ENCODE measurements at places on chromosomes 5 and 9.

DNA sequence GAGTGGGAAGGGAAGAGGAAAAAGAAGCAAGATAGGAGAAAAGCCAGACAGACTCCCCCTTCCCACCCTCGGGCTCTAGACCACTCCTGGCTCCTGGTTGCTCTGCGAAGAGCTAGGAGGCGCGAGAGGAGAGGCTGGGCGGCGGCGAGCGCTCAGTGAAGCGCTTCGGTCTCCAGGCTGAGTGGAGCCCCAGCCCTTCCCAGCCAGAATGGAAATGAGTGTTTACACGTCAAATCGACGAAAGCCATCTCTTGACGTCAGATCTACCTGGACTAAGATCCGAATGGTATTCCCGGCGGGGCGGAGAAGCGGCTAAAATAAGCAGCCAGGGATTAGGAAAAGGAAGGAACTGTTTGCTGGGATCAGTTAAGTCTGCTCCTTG, at the start of gene PCSK1:
PCSK1 (minus strand) TSS at position 183 of the 382 bp plus-strand sequence. CDS start 206 bp downstream, outside the sequence.
- no peak for DNase-seq

DNA sequence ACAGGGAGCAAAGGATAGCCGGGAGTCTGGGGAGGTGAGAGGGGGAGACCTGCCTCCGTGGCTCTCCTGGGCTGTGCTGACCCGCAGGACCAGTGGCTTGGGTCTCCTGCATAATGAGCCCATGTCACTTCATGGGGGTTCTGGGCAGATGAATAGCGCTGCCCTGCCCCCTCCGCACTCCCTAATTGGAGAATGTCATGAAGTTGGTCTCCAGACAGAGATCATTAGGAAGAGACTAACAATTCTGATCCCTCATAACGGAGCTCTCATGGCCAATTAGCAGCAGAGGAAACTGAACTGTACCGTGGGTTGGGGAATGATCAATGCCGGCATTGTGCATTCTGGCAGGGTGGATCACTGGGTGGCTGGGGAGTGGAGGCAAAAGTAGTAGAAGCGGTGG, 186.1 kb downstream of the FSTL4 start:
- DNase-seq = no peak

DNA sequence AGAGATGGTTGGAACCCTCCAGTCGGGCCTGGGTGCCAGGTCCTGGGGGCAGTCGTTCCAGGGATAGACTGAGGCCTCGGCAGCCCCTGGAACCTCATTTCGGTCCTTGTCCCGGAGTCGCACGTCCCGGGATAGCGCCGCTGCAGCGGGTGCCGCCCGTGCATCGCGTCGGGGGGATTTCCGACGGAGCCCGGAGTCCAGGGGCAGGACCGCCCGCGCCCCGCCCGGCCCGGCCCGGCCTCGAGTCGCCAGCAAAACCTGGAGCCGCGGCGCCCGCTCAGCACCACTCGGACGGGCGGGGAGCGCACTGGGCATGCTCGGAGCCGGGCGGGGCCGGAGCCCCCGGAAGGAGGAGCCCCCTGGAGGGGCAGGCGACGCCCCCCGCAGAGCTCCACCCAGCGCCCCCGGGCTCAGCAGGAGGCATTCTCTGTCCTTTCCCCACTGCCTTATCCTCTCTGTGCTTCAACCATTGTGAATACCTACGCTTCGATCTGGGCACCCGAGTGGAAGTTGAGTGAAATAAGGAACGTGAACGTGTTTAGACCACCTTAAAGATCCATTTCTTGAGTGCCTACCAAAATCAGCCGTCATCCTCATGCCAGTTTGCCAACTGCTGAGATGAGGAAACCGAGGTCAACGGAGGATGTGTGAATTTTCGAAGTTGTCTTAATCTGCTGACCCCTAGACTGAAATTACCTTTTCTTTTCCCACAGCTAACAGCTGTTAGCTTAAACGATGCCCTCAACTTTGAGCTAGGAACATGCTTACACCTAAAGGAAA, 1.7 kb upstream of the PTPN3 start:
- no peak for DNase-seq

DNA sequence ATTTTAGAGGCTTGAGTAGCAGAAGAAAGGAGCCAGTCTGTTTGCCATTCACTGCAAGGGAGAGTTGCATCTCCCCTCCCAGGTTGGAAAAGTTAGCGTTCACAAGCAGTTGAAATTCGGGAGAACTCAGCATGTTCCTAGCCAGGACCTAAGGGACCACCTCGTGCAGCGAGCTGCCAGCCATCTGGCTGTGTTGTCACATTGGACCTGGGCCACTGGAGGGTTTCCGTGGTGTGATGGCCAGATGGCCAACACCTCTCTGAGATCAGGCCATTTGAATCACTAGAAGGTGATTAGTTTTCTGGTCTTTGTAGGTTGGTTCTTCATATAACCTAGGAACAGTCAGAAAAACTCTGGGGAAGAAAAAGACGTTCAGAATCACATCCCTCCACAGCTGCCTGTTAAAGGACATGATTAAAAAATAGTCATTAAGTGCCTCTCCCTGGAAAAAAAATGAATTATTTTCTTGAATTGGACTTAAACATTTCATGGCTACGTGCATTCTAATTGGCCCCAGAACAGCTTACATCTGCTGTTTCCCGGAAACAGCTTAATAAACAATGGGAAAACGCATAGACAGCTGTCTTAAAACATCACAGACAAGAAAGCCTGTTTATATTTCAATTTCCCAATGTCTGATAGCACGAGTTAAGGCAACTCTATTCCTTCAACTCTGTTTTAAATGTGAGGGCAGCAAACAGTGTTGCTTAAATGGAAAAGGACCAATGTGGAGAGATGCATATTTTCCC, 303.9 kb downstream of the TENT4A start:
- DNase-seq = no peak

DNA sequence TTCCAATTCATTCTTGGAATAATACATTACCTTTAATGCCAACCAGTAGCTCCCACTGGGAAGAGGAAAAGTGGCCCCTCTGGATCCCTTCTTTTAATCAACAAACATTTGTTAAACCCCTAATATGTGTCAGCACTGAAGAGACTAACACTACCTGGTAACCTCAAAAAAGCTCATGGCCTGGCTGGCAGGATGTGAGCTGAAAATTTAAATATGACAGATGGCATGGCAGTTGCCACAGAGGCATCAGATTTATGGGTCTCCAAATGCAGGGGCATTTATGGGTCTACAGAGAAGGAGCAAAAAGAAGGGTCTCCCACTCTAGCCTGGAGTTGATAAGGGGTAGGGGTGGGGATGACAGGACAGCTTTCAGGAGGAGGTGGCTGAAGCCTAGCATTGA, 12.5 kb downstream of the DNAH5 start:
- DNase-seq = no peak

- DNase-seq = no peak
Observed at GRCh38 chr9:130616451-130616850, 37.1 kb downstream of the FUBP3 start.

DNA sequence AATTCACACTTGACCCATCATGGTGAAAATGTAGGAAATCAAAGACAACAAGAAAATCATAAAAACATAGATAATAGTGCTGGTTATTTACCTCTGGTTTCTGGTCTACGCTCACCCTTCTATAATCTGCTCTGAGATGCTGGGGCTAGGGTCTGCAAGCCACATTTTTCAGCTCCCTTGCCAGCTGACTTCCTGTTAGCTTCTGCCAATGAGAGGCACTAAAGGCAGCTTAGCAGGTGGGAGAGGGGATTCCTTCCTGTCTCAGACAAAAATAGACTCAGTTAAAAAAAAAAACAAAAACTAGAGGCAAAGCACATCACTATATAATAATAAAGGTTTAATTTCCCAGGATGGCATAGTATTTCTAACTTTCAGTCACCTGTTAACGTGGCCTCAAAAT, 20.2 kb upstream of the N4BP3 start:
- DNase-seq = no peak

- DNase-seq = no peak
Observed at GRCh38 chr9:134987376-134987775, 69.7 kb upstream of the FCN1 start.

DNA sequence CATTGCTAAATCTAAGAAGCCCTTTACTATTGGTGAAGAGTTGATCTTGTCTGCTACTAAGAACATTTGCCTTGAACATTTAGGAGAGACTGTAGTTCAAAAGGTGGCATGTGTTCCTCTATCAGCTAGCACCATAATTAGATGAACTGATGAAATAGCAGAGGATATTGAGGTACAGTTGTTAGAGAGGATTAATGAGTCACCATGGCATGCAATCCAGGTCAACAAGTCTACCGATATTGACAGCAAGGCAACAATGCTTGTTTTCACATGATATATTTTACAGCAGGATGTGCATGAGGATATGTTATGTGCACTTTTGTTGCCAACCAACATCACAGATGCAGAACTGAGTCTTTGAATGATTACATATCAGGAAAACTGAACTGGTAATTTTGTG, 134.3 kb upstream of the CDH9 start:
- no peak for DNase-seq

GRCh38 chr9:91958174-91958573, 8.1 kb upstream of the ROR2 start:
- no peak for DNase-seq

DNA sequence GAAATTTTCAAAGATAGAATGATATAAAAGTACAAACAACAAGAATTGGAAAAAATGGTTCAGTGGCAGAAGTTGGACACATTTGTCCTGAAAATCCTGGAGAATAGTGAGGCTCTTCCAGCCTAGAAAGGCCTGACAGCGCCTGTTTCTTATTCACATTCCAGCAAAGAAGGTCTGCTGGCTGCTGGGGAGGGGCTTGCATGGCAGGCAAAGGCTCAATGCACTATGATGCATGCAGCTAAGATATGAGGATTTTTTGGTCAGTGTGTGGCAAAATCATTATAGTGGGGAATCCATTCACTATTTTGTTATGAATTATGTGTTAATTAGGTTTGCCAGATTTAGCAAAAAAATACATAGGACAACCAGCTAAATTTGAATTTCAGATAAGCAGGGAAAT, 243.9 kb upstream of the SLC30A5 start:
- DNase-seq = no peak

- DNase-seq = no peak
Observed at GRCh38 chr5:110105692-110106091, 416.0 kb downstream of the MAN2A1 start.

GRCh38 chr9:82560457-82560904, 502.5 kb downstream of the RASEF start:
- no peak for DNase-seq

DNA sequence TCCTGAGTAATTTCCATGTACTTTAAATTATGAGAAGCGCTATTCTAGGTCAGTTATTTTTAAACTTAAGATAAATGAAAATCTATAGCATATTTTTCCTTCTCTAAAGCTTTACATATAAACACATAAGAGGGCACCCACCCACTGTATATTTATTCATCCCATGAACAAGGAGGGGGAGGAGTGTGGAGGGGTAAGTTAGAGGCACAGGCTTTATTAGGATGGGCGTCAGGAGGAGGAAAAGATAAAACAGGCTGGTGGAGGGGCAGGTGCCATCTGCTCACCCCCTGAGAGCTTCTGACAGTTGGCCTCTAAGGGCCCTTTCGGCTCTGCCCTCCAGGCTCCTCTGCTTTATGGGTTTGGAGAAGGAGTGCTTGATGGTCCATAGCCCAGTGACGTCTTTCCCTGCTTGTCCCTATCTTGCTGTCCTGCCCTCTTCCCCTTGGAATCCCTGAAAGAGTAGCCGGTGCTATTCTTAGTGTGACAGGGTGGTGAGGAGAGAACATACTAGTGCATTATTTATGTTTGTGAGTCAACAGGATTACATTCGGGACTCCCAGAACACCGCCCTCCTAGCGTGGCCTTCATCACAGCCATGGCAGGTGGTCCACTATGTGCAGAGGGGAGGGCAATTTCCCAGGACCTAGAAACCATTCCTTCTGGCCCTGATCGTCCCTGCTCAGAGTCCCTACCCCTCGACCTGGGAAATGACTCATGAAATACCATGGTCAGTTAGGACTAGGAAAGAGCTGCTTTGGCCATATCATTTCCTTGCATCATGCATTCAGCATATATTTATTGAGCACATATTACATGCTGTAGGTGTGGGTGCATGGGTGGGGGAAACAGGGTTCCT, 7.9 kb upstream of the SYNPO start:
- DNase-seq = no peak

DNA sequence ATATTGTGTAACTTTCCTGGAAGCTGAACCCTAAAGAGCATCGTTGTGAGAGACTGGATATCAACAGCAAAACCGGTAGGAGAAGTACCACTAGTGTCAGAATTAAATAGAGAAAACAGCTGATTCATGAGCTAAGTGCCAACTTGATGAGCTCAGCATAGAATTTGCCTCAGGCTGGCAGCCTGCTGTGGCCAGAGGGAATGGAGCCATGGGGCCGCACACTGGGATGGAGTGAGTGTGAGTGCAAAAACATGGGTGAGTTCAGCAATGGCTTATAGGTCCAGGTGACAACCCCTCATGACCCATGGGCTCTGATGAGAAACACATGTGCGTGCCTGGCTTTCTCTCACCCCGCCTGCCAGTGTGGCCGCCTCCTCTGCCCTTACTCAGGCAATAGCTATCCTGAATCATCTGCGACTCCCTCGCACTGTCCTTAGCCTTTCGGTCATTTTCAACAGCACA, 25.4 kb downstream of the ADAMTS16 start:
- no peak for DNase-seq

GRCh38 chr5:76643371-76643770, 20.2 kb upstream of the F2RL2 start:
- DNase-seq = no peak

GRCh38 chr5:22390888-22391287, 462.3 kb downstream of the CDH12 start:
- DNase-seq = no peak

DNA sequence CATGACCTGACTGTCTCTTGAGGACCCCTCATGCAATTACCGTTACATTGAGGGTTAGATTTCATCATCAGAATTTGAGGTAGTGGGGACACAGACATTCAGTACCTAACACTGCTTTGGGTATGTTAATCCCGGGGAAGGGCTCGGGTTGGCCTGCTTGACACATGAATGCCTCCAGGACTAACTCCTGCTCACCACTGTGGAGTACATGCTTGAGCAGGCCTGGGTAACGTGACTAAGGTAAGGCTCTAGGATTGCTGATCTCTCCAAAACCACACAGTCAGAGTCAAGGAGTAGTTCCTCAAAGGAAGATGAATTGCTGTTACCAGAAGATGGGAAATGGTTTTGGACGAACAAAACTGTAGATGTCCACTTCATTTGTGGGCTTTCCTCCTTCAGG, 376.3 kb upstream of the ZNF462 start:
- no peak for DNase-seq

GRCh38 chr9:132804576-132805295, 73.3 kb downstream of the AK8 start:
- DNase-seq = no peak

- DNase-seq = no peak
Observed at GRCh38 chr9:84327184-84327583, 13.4 kb downstream of the SLC28A3 start.

GRCh38 chr9:13141629-13142028, 137.9 kb downstream of the MPDZ start:
- no peak for DNase-seq

GRCh38 chr5:79936002-79936645, 54.9 kb downstream of the MTX3 start:
- DNase-seq = no peak

- DNase-seq = no peak
Observed at GRCh38 chr5:105616599-105616998, 2054.0 kb upstream of the NUDT12 start.

- DNase-seq = no peak
Observed at GRCh38 chr9:13330396-13331004, 51.0 kb upstream of the MPDZ start.
